ENCODE measurements at places on chromosomes 1 and 21.

- DNase-seq, result no peak
Measured at GRCh38 chr1:20792196-20792595, 5.1 kb upstream of the HP1BP3 start.

- DNase-seq, result no peak
Measured at GRCh38 chr1:23477359-23478144, 6.4 kb downstream of the ASAP3 start.

- DNase-seq, result no peak
Measured at GRCh38 chr1:27436204-27437159, 44.1 kb downstream of the GPR3 start.

- DNase-seq, result no peak
Measured at GRCh38 chr21:44357064-44357837, 3.8 kb downstream of the TRPM2 start.

- no peak for DNase-seq
Measured at GRCh38 chr21:39444421-39445180, 977 bp downstream of the LCA5L start.

- no peak for DNase-seq
Measured at GRCh38 chr1:34113362-34113761, 51.7 kb downstream of the CSMD2 start.

DNA sequence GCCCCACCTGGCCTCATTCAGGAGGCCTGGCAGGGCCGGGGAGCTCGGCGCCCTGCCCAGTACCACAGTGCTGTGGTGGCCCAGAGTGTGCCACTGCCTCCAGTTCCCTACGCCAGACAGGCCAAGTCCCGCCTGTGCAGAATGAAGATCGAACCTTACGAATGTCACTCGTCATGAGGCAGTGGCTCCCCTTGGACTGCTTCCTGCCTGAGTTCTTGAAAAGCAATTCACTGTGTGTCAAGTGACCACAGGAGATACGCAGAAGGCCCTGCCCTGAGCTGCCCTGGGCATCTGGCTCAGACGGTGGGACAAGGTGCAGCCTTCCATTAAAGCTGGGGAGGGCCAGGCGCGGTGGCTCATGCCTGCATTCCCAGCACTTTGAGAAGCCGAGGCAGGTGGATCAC, 49.6 kb upstream of the LRP8 start:
- no peak for DNase-seq

DNA sequence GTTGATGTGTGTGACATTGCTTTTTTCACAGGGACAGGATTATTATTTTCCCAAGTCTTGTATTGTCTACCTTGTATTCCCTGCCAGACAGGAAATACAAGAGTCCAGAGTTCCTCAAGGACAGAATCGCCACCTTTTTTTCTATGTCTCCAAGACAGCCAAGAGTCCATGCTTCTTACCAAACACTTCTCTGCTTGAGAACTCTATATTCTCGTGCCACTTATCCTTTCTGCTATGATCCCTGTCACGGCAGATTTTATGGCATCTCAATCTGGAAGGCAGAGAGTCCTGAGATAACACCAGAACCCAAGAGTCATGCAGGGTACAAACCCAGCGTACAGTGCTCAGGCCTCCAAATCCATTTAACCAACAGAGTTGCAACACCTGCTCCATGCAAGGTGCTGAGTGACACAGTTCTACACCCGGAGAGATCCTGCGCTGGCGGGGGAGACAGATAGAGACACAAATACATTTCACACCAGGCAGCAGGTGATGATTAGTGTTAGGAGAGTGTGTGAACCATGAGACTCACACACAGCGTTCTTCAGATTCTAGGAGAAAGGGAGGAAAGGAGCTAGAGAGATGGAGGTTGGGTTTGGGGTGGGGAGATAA, 107.6 kb downstream of the NAV1 start:
- DNase-seq, result no peak

- DNase-seq, result no peak
Measured at GRCh38 chr1:116990612-116991151, 10.9 kb upstream of the CD101 start.

- no peak for DNase-seq
Measured at GRCh38 chr1:181043025-181043888, 9.5 kb downstream of the MR1 start.

DNA sequence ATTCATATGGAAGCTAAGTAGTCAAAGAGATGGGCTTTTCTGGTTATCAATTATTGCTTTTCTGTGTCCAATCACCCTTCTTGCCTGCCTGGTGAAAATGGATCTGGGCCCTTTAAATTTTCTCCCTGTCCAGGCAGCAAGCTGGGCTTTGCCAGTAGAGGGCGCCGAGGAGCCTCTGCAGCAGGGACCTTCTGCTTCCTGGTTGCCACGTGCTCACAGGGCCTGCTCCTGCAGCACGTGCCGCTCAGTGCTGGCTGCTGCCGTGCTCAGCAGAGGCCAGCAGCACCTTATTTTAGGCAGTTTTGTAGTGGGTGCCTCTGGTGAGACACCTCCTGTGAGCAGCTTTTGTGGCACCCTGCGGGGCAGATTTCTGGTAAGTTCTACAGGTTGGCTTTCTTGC, 4.0 kb downstream of the ACTL8 start:
- no peak for DNase-seq

GRCh38 chr1:112264553-112264952, 131.5 kb upstream of the CTTNBP2NL start:
- DNase-seq, result no peak

DNA sequence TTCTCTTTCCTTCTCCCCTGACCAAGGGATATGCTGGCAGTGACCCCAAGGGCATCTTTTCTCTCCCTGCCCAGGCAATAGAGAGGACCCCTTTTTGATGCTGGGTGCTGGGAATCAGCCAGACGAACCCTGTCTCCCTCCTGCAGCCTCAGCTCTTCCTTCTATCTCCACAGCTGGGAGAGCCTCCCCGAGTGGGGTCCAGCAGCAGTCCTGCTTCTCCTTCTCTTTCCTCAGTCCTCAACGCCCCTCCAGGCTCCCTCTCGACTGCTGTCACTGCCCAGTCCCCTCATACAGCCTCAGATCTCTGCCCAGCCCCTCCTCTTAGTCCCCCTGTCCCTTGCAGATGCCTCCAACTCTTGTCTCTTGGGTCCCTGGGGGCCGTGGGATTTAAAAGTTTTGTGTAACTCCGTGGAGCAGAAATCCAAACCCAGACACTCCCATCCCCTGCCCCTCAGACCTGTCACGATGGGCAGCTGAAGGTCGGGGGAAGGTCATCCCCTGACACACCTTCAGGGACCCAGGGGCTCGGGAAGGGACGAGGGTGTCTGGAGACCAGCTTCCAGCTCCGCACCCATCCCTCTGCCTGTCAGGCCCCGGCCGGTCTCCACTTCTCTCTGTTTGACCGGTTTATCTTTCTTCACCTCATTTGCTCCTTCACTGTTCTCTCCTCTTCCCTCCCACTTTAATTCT, 5.8 kb upstream of the ETV3L start:
- DNase-seq, result no peak

GRCh38 chr1:178358456-178358855, 138.3 kb downstream of the CLEC20A start:
- no peak for DNase-seq

GRCh38 chr1:234537236-234537635, 58.3 kb upstream of the TARBP1 start:
- no peak for DNase-seq

DNA sequence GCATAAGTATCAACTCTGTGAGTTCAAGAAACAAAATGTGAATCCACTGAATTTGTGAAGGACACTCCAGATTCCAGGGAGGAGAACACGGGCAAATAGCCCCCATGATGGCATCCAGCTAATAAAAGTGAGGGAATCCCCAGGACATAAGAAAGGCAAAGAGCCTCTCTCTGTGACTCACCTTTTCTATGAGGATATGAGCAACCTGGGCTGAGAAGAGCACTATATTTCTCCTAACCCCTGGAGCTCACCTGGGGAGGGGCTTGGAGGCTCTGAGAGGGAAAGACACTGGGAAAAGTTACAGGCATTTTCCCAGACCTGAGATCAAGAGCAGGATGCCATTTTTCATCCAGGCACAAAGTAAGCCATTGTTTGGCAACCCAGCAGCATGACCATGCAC, 1298.8 kb downstream of the PLA2G4A start:
- no peak for DNase-seq

- no peak for DNase-seq
Measured at GRCh38 chr1:47207803-47208373, 18.1 kb upstream of the PDZK1IP1 start.

GRCh38 chr21:38440746-38441145, 57.5 kb downstream of the ERG start:
- no peak for DNase-seq

GRCh38 chr1:241532864-241533263, 686 bp downstream of the KMO start:
- no peak for DNase-seq

DNA sequence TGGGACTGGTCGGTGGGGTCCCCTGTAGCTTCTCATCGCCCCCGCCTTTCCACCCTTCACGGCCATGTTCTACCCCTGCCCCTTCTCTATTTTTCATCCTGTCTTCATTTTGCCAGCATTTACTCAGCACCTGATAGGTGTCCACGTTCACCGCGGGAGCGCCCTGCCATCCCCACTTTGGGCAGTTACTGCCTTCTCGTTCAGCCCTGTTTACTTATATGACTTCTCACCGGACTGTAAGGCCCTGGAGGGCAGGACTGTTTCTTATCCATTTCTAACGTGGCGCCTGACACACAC, 380 bp downstream of the MFN2 start:
- no peak for DNase-seq

GRCh38 chr1:967466-968343, 1.4 kb downstream of the PLEKHN1 start:
- DNase-seq, result no peak

DNA sequence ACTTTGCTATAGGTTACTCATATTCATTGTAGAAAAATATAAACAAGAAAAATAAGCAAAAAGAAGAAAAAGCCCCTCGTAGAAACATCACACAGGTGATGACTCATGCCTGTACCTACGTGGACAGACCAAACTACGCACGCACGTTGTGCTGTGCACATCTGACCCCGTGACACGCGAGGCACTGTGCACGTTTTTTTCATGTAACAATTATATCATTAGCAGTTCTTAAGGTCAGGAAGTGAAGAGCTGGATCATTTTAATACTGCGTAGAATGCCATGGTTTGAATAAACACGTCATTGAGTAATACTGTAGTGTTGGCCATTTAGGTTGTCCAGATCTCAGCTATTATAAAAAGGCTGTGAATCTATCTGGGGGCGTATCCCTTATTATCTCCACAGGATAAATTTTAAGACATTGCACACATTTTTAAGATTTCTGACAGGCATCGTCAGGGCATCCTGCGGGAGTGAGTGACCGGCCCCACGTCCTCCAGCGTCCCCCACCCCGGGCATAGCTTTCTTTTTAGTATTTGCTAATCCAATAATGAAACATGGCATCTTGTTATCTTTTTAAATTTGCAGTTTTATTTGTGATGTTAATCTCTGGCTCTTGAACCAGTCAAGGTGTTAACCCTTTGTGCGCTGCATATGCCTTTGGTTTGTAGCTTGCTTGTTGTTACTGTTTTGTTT, 23.4 kb upstream of the ADARB1 start:
- DNase-seq, result no peak

GRCh38 chr1:69483246-69483645, 84.5 kb upstream of the LRRC7 start:
- no peak for DNase-seq
